Hepatic stellate cell (primary cell): ENCODE measurements at places on chromosomes 11 and 22.

DNA sequence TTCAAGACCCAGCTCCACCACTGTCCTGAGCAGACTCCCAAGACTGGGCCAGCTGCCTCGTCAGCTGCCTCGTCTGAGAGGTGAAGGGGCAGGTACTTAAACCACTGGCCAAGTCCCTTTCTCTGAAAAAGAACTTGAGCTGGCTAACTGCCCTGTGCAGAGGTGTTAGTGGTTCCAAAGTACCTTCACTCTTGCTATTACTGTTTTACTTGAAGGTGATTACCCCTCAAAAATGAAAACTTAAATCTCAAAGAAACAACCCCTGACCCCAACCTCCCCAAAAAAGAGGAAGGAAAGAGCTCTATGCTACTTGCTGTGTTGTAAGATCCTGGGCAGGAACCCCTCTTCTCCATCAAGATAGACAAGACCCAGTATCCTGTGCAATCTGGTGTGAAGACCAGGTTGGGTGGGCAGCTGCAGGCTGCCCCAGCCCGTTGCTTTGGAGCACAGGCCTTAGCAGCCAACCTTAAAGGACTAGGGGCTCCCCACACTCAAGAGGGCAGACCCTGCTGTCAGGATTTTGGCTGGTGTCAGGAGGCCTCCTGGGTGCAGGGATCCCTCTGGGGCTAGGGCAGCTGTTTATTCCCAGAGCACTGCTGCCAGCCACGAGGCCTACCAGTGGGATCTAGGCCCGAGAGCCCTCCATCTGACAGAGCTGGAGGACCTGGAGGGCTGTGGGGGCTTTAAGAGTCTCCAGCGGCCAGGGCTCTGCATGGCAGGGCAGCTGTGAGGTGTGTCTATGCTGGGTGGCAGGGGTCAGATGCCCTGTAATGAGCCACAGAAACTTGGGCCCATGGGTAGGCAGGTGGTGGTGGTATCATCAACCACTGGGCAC, 13.0 kb downstream of the GUCD1 start:
- no peak for DNase-seq

DNA sequence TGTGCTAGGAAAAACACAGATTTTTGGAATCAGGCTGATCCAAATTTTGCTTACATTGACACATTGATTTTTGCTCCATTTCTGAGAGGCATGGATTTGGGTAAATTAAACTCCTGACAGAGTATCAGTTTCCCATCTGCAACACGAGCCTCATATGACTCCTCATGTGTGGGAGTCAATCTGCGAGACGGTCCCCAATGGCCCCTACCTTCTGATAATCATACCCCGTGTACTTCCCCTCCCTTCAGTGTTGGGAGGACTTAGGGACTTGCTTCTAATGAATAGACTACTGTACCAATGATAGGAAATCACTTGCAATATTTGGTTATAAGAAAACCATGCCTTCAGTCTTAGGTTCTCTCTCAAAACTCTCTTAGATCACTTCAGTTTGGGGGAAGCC, 302.7 kb downstream of the ETS1 start:
- no peak for DNase-seq

DNA sequence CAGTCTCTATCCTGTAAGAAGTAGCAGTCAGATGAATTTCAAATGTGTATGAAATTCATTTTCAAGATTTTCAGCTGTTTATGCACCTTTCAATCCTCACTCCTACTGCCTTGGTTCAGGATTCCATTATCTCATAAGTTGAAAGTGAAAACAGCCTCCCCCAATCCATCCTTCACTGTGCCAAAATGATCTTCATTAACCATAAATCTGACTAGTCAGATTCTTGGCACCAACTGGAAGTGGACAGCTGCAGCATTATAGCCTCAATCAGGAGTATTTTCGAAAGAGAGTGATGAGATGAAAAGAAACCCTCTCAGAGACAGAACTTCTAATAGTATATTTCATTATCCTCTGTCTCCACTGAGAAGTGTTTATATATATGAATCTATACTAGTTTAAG, 365.3 kb upstream of the PDGFD start:
- no peak for DNase-seq

- DNase-seq = no peak
Observed at GRCh38 chr11:36703055-36703404, 105.0 kb upstream of the RAG2 start.

DNA sequence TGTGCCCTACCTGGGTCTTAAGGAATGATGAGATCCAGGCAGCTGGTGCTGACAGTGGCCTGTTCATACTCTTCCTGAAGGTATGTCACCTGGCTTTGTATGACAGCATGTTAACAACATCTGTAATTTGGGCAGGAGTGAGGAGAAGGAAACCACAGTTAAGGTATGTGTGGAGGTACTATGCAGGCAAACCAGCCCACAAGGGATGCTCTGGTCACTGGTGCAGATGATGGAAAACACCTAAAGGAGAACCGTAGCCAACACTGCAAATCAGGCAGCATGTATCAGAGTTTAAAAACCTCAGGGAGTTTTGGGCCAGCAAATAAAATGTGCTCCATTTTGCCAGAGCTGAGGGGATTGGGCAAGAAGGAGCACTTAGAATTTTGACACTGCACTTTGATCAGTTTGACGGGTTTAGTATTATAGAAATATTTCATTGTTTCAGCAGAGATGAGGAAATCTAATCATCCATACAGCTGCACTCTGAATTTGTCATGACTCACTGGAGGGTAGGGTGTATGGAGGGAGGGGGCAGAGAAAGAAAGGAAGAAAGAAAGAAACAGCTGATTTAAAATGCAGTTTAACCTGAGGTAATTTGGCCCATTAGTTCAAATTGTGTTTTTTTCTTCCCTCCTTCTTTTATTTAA, 260.9 kb downstream of the KIRREL3 start:
- DNase-seq = no peak

- no peak for DNase-seq
Observed at GRCh38 chr11:114298710-114299109, 2.5 kb downstream of the NNMT start.

GRCh38 chr11:35787013-35787504, 124.5 kb downstream of the TRIM44 start:
- DNase-seq = peak; percentile 19

DNA sequence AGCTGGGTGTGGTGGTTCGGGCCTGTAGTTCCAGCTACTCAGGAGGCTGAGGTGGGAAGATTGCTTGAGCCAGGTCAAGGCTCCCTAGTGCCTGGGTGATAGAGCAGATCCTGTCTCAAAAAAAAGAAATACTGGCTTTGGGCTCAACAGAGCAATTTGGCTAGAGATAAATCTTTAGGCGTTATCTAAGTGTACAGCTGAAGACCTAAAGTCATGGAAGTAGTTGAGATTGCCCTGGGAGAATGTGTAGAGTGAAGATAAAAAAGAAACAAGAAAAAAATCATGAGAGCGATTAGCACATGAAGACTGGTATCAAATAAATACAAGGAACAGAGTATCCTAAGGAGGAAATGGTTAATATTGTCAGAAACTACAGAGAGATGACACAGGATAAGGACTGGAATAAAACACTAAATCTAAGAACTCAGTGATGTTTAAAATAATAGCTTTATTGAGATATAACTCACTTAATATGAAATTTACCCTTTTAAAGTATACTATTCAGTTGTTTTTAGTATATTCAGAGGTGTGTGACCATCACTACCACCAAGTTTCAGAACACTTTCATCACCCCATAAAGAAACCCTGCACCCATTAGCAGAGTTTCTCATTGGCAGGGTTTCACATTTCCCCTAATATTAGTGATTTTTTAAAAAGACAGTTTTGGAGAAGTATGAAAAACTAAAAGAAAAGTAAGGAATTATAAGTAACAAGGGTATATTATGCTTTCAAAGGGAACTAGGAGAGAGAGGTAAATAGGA, 20.7 kb downstream of the PIK3C2A start:
- DNase-seq = no peak

DNA sequence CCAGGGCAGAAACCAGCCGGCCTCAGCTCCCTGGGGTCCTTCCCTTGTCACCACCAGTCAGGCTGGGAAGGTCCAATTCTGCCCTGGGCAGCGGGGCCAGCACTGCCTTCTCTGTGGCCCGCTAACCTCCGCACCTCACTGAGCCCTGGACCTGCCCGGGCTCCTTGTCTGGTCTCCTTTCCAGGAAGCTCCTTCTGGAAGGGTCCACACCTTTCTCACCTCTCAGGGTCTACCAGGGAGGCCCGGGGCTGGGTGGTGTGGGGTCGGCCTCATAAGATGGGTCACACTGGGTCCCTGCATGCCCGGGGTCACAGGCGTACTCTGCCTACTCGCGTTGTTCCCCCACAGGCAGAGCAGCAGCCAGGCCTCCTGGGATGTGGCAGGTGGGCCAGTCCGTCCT, 69.0 kb downstream of the WNT7B start:
- DNase-seq = no peak

- no peak for DNase-seq
Observed at GRCh38 chr22:50439871-50440331, 34.9 kb downstream of the SBF1 start.

GRCh38 chr11:113193946-113194345, 120.4 kb upstream of the TTC12 start:
- DNase-seq = no peak

DNA sequence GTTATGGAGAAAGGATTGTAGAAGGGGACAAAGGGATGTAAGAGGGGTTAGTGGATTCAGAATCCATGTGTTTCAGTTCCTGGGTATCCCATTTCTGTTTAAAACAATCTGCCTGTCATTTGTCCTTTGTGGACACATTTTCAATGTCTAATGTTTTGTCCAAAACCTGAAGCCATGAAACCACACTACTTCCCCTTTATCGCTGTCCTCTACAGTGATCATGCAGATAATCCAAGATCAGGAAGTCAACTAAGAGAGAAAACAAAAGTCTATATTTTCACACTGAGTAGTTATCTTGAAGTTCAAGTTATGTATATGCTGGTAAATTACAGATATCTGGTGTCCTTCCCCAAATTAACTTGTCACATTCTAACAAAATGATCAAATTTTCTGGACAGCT, 457.0 kb downstream of the NTM start:
- DNase-seq = no peak

DNA sequence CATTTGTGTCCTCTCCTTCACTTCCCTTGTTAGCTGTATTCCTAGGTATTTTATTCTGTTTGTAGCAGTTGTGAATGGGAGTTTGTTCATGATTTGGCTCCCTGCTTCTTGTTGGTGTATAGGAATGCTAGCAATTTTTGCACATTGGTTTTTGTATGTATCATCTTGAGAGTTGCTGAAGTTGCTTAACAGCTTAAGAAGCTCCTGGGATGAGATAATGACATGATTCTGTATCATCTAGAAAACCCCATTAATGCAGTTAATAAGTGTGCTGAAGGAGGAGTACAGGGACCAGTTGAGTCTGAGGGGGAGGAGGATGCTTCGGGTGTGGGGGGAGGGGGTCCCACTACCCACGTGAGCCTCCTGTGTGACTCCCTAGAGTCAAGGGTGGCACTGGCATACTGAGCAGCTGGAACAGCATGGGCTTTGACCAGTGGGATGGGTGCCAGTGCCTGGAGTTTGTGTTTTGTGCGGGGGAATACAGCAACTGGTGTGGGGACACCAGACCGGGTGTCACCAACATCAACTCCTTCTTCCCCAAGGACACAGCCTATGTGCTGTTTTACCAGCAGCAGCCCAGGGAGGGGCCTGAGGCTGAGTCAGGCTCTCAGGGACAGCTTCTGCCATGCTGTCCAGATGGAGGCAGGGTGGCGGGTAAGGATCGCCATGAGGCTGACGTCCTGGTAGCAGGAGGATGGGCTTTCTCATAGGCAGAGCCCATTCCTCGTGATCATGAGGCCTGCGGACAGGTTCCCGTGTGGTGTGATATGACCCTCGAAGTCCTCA, 24.1 kb downstream of the USP35 start:
- no peak for DNase-seq

- DNase-seq = no peak
Observed at GRCh38 chr11:64660706-64661105, 62.3 kb downstream of the NRXN2 start.

GRCh38 chr11:20861322-20861721, 191.9 kb downstream of the NELL1 start:
- DNase-seq = no peak

GRCh38 chr11:75470476-75471080, 37.6 kb upstream of the KLHL35 start:
- DNase-seq = no peak

DNA sequence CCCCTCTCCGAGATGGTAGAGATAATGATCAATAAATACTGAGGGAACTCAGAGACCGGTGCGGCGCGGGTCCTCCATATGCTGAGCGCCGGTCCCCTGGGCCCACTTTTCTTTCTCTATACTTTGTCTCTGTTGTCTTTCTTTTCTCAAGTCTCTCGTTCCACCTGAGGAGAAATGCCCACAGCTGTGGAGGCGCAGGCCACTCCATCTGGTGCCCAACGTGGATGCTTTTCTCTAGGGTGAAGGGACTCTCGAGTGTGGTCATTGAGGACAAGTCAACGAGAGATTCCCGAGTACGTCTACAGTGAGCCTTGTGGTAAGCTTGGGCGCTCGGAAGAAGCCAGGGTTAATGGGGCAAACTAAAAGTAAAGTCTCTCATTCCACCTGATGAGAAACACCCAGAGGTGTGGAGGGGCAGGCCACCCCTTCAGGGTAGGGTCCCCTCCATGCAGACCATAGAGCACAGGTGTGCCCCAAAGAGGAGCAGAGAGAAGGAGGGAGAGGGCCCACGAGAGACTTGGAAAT, 43.2 kb downstream of the IGLL1 start:
- DNase-seq = no peak

DNA sequence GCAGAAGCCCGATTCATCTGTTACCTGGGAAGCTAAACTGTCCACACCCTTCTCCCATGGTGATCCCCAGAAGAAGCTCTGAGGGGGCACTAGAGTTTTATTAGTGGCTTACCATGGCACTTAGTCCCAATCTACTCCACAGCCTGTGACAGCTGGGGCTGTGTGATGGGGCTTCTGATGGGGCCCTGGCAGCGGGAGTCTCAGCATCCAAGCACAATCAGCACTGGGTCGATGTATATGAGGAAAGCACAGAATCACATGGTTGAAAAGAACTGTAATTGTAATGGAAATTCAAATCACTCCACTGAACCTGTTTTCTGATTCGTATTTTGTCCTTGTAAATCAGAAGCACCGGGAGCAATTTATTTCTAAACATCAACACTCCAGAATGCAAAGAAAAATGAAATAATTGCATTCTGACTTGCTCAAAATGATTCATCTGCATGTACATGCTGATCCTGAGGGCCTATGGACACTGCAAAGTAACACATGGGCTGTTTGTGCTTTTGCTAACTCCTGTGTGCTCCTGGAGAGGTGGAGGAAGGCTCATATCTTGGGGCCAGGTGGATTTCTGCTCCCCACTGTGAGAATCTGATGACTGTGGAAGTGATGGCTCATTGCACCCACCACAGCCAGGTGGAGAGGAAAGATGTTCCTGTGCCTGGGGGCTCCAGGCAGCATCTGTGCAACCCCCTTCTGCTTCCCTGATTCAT, 203.0 kb downstream of the KIRREL3 start:
- DNase-seq = no peak

- no peak for DNase-seq
Observed at GRCh38 chr11:33160136-33160535, 1.1 kb downstream of the CSTF3 start.

GRCh38 chr11:96037405-96037949, 113.6 kb upstream of the MTMR2 start:
- DNase-seq = peak; percentile 28
